Activated CD4-positive, CD25-positive, alpha-beta regulatory T cell (primary cell): ENCODE measurements at places on chromosomes 12 and 14.

- DNase-seq: no peak
Measured at GRCh38 chr14:66972469-66972868, 216.8 kb upstream of the GARIN2 start.

DNA sequence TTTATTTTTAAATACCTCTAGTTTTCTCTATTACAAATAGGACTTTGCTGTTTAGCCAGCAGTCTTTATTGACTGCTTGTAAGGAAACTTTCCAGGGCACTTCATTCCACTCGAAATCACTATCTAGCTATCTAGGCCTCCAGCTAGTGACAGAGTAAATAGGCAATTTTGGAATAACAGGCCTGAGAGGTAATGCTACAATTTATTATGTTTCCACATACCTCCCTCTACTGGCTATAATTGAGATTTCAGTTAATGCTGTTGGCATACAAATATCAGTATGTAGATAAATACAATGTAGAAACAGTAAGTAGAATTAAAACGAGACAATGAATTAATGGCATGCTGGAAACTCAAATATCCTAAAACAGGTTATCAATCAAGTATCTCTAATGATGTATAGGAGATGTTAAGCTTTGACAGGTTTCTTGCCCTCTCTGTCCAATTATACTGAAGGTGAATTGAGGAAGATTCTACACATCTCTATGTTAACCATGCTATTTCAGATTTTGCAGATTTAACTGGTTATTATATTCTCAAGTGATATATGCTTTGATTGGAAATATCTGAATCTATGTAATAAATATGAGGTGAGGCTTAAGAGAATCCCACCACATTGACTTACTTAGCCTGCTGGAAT, 7.2 kb downstream of the DTD2 start:
- DNase-seq: no peak

GRCh38 chr12:128872303-128872702, 19.0 kb downstream of the GLT1D1 start:
- DNase-seq: no peak

DNA sequence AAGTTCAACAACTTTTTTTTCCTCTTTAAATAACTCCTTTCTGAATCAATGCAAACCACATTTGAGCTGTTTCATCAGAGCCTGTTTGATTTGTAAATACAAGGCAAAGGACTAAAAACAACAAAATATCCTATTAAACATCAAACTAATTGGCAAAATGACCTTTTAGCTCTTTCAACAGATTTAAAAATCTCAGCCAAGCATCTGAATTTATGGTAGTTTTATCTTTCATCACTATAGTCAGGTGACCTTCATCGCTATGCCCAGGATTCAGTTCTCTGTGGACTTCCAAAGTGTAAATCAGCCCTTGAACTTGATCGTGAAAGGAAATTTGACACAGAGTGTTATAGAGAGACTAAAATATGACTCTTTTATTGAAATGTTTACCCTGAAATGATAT, 1554.5 kb upstream of the FLRT2 start:
- DNase-seq: no peak

DNA sequence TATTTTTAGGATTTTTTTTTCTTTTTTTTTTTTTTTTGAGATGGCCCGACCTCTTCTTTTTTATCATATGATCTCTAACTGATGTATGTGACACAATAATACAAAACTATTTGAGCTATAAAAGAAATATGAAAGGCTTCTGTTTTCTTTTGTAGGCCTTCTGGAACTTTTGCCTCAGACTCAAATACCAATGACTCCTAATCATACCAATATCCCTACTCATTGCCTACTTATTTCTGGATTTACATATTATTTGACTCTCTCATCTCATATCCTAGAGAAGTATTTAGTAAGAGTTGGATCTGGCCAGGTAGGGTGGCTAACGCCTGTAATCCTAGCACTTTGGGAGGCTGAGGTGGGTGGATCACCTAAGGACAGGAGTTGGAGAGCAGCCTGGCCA, 12.7 kb upstream of the WDR89 start:
- DNase-seq: no peak

- DNase-seq: no peak
Measured at GRCh38 chr14:68342216-68342763, 450.6 kb downstream of the ZFP36L1 start.

- no peak for DNase-seq
Measured at GRCh38 chr12:50101663-50102062, 2.1 kb upstream of the GPD1 start.

DNA sequence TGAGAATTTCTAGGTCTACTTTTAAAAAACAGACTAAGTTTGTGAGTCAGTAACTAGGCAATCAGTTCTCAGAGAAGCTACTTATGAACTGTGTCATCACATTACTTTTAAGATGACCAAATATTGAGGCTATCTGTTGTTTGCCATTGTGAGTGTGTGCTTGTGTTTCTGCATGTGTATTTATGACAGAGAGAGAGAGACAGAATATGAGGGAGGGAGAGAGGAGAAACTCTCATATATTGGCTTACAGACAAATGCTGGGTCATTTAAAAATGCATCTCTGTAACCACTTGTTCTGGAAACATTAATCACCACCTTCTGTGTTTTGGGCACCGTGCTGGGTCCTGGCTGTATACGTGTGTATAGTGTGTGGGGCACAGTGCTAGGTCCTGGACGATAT, 161.5 kb upstream of the FRMD6 start:
- DNase-seq: no peak

DNA sequence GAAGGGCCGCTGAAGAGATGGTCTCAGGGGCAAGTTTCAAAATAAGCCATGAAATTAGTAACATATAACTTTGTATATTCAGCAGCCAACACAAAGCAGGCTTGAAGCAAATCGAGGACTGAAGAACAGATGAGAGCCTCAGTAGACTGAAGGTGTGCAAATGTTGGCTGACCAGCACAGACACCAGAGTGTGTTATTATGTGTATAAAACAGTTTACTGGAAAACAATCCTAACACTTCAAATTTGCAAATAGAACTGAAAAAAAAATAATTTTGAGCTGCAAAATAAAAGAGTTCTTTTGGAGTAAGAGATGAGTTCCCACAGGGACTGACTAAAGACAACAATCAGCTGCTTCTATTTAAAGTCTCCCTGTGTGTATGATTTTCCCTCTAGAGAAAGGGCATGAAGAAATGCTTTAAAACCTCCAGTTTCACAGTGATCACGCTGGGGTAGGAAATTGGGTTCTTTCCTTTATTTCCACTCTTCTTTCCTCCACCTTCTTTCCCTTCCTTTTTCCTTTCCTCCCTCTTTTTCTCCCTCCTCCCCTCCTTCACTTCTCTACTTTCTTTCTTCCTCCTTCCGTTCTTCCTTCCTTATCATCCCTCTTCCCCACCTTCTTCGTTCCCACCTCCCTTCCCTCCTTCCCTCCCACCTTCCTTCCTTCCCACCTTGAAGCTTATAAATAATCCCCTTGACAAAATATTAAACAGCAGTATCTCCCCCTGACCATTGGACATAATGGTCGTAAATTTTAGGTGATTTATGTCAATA, 383.9 kb upstream of the DCN start:
- DNase-seq: no peak

DNA sequence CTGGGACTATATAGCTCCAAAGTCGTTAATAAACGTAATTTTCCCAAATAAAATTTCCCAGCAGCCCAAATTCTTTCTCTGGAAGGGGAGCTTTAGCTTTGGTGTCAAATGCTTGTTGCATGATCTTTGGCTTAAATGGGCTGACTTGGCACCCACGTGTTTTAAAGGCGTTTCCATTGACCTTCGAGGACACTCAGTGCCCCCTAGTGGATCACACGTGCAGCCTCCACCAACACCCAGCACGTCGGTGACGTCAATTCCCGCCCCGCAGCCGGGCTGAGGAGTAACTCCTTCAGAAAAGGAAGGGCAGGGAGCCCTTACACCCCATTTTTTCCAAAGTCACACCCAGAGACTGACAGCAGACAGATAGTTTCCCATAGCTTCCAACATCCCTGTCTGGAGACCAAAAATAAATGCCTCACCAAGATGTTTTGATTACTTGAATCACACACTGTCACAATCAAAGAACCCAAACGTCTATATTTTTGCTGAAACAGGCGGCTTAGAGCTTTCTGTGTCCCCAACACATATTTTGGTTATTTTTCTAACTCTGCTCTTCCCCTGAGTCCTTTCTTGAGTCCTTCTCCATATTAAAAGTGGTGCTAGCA, 707.9 kb downstream of the AACS start:
- no peak for DNase-seq

- DNase-seq: no peak
Measured at GRCh38 chr12:510071-510825, 50.5 kb downstream of the B4GALNT3 start.

GRCh38 chr12:95759718-95760117, 30.8 kb downstream of the NTN4 start:
- no peak for DNase-seq

DNA sequence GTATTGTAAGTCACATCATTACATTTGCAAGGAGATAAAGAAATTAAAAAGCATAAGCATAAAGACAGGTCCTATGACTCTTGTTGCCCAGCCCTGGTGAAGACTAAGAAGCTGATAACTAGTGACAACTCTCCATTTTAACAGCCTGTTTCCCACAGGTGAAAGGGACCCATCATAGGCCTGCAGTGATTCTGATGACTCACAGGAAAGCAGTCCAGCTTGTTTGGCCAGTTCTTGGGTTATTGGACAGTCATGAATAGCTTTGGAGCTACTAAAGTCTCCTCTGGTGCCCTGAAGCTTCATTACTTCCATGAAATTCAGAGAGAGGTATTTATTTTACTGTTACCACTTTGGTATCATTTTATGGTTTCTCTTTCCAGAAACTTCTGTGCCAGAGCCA, 55.5 kb upstream of the DYRK2 start:
- DNase-seq: no peak

- no peak for DNase-seq
Measured at GRCh38 chr12:109462868-109463692, 14.0 kb downstream of the KCTD10 start.

DNA sequence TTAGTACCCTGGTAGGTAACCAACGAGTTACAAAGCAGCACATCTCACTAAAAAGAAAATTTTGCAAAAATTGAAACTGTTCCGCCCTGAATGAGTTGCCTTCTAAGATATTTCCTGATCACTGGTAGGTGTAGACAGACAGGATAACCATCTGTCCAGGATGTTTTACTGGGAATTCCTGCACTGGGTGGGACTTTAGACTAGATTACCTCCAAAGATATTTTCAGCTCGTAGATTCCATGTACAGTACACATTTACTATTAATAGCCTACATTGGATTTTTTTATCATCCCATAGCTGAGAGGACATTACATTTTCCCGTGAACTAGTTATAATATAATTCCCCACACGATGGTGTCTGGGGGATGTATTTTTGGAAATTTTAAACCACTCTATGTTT, 139.6 kb downstream of the DYRK2 start:
- DNase-seq: no peak

DNA sequence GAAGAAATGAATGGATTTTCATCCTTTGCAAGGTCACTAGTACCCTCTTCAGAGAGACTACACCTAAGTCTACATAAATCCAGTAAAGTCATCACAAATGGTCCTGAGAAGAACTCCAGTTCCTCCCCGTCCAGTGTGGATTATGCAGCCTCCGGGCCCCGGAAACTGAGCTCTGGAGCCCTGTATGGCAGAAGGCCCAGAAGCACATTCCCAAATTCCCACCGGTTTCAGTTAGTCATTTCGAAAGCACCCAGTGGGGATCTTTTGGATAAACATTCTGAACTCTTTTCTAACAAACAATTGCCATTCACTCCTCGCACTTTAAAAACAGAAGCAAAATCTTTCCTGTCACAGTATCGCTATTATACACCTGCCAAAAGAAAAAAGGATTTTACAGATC, 40.8 kb downstream of the SPATA7 start:
- no peak for DNase-seq

GRCh38 chr12:16607906-16608775, 2.2 kb upstream of the LMO3 start:
- DNase-seq: no peak

GRCh38 chr12:130073721-130074120, 88.5 kb upstream of the FZD10 start:
- no peak for DNase-seq

- DNase-seq: no peak
Measured at GRCh38 chr14:100587086-100587762, at the start of gene BEGAIN. Gene BEGAIN (minus strand): TSS chr14:100587417. CDS start chr14:100587290, 127 bp downstream.

DNA sequence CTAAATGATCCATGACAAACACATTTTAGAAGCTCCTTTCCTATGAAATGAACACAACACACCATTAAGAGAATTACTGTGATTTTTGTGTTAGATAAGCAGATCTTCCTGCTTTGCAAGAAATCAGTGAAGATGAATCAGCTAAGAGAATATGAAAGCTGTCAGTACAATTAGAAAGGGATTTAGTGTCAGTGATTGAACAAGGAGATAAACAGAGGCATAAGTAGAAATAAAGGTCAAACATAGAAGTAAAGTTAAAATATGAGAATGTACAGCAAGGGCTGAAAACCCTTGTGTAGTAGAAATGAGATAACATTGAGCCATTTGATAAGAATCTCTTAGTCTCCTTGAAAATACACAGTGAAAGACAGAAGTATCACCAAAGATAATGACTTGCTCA, 21.4 kb upstream of the SLC16A7 start:
- no peak for DNase-seq

DNA sequence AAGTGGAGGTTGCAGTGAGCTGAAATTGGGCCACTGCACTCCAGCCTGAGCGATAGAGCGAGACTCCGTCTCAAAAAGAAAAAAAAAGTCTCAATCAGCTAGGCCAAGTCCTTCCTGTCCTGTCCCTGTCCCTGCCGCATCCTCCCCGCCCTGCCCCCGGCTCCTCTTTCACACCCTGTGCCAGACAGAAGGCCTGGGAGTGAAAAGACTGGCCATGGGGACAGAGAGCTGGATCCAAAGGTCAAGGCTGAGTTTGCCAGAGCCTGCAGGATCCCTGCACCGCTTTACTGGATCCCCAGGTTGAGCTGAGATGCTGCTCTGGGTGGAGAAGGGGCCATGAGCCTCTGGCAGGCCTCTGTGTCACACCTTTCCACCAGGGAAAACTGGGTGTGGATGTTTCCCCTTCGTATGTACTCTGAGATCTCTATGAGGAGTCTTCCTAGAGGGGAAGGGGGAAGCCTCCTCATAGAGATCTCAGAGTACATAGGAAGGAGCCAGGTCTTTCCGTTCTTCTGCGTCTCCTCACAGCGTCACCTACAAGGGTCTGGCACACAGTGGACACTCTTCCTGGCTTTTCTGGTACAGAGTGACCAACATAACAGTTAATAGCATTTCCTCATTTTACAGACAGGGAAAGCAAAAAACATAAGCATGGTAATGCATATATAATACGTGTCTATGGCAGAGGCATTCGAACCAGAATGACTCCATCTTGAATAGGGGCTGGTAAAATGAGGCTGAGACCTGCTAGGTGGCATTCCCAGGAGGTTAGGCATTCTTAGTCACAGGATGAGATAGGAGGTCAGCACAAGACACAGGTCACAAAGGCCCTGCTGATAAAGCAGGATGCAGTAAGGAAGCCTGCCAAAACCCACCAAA, 35.1 kb downstream of the NINJ2 start:
- DNase-seq: no peak

- DNase-seq: no peak
Measured at GRCh38 chr12:69502345-69503081, 32.3 kb downstream of the FRS2 start.
